ENCODE measurements at places on chromosomes 5 and 9.

DNA sequence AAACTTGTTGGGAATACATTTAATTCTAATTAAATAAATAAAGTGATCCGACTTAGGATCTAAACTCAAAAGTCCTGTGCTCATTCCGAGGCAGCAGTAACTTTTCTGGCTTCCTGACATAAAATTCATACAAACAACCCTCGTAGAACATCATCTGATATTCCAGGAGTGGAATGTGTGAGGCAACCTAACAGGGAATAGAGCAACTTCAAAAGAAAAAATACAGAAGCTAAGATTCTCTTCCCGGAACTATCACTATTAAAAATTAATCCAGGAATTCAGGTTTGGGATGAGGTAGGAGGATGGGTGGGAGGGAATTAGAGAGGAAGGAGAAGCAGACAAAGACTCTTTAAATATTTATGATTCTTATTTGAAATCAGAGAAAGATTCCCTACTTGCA is 32.9 kb upstream of the TRIO start:
- no peak for DNase-seq

DNA sequence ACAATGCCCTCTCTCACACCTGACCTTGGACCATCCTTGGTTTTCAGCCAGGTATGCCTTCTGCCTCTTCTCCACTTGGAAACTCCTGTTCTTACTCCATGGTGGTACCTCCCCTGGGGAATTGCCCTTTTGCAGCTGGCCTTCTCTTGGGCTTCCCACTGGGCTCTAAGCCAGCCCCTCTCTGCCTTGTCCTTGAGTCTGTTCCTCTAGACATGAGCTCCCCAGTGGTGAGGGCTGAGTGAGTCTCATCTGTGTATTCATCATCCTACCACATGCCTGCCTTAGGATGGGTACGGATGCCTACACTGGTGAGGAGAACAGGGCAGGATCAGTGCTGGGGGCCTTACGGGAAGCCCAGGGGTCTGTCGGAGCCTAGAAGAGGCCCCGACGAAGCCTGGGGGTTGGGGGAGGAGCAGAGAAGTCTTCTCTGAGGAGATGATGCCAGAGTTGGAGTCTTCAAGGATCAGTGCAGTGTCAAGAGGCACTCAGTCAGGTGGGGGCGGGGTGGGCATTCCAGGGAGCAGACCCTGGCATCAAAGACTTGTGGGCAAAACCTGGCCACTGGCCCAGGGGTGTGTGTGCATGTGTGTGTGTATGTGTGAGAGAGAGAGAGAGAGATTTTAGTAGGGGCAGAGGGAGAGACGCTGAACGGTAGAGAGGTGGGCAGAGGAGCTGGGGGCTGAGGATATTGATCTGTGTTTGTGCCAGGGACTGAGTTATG is 5.2 kb upstream of the CRB2 start:
- DNase-seq = no peak

- DNase-seq = no peak
These were observed 123.5 kb downstream of the TSSK1B start for GRCh38 chr5:113311301-113311700.

- no peak for DNase-seq
These were observed 199.7 kb downstream of the FSTL4 start for GRCh38 chr5:133412661-133413060.

- no peak for DNase-seq
These were observed 481.0 kb upstream of the PTGER4 start for GRCh38 chr5:40198736-40199135.

DNA sequence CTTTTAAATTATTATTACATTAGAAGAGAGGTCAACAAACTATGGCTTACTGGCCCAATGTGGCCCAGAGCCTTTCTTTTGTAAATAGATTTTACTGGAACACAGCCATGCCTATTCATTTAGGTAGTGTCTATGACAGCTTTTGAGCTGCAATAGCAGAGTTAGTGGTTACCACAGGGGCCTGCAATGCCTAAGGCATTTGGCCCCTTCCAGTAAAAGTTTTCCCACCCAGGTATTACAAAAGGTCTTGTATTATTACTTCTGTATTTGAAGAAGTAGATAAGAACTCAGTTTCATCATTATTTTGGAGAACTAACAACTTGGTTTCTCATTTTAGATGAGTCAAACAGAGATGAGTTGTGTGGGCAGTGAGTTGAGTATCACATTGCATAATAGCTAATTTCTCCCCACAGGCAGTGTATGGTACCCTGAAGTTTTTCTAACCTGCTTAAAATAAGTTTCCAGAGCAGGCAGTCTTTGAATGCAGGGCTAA is 9.5 kb downstream of the MTRR start:
- no peak for DNase-seq

- no peak for DNase-seq
These were observed 115.1 kb upstream of the SHB start for GRCh38 chr9:38183994-38184568.

DNA sequence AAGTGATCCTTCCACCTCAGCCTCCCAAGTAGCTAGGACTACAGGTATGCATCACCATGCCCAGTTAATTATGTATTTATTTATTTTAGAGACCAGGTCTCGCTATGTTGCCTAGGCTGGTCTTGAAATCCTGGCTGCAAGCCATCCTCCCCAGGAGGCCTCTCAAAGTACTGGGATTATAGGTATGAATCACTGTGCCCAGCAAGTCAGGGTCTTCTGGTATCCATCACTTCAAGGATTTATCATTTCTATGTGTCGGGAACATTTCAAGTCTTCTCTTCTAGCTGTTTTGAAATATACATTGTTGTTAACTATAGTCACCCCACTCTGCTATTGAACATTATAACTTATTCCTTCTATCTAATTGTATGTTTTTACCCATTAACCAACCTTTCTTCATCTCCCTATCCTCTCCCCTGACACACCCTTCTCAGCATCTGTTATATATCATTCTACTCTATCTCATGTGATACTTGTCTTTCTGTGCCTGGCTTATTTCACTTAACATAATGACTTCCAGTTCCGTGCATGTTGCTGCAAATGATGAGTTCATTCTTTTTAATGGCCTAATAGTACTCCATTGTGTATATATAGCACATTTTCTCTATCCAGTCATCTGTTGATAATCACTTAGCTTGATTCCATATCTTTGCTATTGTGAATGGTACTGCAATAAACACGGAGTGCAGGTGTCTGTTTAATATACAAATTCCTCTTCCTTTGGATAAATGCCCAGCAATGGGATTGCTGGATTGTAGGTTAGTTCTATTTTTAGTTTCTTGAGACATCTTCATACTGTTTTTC is 26.4 kb downstream of the UTP15 start:
- DNase-seq = no peak

Measured in right lung (tissue), 10 donors.